Fibroblast of the conjunctiva (primary cell): ENCODE measurements at places on chromosomes 3 and 15.

DNA sequence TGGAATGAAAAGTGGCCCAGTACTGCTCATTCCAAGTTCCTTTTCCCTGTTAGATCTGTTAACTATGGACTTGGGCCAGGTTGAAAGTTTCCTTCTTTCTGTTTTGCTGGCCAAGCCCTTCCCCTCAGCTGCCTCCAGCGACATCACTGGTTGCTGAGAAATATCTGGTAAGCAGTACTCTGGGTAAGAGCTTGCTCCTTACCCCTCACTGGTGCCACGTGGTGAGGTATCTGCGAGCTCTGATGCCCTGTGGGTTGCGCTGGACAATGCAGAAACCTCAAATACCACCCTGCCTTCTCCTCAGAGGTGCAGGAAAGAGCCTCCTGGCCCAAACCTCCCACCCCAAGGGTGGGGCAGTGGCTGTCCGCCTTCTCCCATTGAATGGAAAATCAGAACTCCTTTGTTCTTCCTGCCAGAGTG is 42.9 kb upstream of the APH1B start:
- no peak for DNase-seq

DNA sequence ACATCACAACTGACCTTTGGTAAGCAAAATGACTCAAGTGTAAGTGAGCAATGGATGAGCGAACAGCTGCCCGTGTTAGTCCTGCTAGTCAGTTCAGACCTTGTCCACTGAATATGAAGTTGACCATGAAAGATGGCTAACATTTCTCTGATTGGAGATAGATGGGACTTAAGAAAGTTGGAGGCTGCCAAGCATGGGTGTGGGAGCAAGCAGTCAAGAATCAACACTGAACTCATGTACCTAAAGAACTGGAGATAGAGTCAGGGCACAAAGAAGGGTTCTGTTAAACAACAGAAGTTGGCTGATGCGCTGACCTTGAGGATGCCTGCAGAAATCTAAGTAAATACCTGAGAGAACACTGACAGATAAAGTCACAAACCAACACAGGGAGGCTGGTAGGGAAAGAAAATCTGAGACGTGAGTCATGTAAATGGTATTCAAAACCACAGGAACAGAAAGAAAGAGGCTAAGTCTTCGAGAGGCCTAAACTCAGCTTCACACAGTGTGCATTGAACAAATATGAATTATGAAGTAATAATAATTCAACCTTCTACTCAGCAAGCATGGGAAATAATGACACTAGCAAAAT is 30.7 kb upstream of the ANPEP start:
- DNase-seq: peak; percentile 69

DNA sequence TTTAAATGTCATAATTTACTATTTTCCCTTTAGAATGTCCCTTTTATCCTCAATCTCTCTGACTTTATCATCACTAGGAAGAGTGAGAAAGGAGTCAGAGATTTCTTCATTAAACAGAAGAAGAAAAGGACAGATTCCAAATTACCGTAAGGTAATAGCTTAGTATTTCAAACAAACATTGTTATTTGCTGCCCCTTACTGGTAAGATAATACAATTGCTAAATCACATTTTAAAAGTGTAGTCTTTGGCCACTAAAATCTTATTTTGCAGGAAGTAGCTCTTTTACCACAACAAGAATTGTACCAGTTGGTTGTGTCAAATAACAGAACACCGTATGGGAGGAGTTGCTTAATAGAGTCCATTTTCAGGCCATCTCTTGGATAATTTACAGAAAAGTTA is 53.7 kb downstream of the CGGBP1 start:
- DNase-seq: peak; percentile 12

DNA sequence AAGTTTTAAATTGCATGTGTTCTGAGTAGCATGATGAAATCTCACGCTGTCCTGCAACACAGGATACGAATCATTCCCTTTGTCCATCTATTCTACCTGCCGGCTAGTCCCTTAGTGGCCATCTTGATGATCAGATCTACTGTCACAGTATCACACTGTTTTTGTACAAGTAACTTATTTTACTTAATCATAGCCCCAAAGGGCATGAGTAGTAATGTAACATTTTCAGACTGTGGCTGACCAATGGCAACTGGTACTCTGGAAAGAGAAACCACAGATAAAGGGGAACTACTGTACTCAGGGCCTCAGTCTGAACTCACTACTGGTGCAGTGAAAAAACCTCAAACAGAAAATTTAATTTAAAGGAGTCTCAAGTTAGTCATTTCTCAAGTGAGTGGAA is 127.3 kb upstream of the MRPL3 start:
- DNase-seq: no peak

- DNase-seq: no peak
Measured at GRCh38 chr15:86016750-86017149, 62.9 kb upstream of the AGBL1 start.

DNA sequence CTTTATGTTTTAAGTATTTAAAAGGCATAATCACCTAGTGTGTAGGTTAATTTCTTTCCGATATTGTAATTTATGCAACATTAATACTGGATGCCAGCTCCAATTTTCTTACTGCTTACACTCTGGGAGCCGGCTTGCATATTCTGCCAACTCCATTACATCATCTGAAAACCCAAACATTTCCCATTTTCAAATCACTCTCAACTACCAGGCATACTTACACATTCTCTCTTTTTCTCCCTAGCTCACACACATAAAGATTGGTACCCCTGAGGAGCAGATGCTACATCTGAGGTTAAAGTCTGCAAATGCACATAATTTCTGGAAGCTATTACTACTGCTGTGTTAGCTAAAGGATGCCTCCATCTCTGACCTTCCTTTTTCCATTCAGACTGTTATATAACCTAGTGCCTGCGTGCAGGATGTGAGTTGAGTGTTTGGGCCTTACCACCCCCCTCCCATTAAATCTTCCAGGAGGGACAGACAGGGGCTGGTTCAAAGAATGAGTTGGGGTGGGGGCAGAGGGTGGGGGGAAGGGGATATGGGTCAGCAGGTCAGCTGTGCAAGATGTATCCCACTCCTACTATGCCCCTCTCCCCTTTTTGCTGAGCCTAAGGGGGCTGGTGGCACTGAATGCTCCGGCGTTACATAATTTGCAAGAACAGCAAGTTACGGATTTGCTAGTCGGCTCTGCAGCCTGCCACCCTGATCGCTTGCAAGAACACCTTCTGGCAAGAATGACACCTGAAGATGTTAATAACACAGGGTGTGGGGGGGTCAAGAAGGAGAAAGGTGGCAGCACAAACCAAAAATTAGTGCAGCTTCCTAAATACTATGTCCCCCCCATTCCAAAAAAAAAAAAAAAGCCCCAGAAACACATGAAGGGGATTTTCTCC is 2.5 kb downstream of the RORA start:
- no peak for DNase-seq

GRCh38 chr3:50599716-50600118 is 11.9 kb downstream of the CISH start:
- DNase-seq: no peak

DNA sequence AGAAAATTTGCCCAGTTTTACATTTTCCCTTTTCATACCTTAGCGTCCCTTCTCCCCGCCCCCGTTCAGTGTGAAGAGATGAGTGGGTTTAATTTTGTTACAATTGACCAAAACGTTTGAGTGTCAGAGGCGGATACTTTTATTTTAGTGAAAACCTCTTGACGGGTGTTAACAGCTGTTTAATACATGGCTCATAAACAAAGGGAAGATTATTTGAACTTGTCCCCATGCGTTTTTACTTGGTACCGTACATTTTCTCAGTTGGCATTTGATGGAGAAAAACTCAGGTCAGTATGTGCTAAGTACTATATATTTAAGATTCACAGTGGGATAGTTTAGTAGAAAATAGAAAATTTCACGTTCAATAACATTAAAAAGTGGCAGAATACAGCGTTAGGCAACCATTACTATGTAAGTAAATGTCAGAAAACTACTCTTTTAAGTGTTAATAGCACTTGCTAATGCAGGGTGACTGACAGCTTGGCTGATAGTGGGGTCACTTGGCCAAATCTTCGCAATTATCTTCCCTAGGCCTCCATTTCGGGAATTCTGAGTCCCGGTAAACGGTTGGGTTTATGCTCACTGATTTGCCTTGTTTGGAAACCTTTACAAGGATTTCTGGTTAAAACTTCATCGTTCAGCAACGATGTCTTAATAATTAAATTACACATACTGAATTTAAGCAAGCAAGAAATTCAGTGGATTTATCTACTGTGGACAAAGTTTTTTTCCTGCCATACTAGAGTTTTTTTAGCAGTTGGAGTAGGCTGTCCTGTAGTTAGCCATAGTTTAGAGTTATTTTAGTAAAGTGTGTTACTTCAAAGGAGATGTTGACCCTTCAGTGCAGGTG is 4.8 kb downstream of the CHD2 start:
- DNase-seq: no peak

DNA sequence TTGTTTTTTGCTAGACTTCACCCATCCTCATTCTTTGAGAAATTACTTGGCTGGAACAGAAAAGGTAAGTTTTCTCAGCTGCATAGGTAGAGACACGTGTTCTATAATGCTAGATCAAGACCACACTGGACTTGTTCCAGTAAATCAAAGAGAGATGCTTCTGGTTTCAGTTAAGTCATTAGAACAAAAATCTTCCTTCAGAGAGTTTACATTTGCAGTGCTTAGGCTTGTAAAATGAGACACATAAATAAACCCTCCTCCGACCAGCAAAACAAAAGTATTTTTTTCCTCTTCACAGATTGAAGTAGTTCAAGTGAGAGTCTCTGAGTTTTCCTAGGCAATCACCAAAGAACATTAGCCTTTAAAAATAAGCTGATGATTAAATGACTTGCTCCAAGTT is 87.3 kb upstream of the PROK2 start:
- peak; percentile 26 for DNase-seq

DNA sequence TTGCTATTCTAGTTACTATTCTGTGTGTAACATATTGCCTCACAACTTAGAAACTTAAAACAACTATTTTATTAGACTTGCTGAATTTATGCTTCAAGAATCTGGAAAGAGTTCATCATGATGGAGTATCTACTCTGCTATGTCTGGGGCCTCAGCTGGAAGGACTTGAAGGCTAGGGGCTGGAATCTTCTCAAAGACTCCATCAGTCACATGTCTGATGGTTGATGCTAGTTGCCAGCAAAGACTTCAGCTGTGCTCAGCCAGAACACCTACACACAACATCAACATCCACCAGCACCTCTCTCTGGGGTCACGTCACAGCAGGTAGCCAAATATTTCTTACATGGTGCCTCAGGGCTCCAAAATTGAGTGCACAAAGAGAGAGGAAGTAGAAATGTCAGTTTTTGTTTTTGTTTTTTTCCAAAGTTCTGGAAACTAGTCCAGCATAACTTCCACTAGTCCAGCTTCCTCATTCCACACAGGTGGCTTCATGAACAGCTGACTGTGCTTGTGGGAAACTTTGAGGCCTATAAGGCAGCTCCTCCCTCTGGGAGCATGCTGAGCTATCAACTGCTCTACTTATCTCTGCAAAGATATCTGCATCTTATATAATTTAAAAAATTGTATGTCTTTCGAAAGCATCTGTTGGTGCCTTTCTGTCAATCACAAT is 325.4 kb upstream of the AGTR1 start:
- DNase-seq: no peak

DNA sequence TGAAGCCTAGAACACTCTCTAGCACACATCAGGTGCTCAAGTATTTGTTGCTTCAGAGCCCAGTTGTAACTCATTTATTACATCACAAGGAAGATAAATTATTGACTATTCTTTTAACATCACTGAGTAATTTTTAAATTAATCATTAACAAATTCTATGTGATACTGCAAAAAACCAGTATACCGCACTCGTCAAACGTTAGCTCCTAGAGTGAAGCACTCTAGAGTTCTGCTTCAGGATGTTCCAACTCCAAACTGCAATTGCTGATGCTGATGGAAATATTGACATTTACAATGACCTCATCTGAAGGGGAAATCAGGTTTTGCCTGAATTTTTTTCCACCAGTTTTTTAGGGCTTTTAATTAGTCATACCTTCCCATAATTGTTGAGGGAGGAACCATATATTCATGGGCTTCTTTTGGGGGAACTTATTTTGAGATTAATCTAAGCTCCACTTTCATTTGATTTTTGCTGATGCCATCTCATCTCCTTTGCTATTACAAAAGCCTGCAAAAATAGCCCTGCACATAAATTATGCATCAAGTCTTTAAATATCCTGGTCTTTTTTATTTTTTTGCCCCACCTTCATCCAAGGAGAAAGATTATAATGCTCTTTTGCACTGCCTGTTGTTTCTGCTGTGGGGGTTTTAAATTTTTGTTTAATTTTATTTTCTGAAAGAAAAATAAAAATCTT is 123.0 kb upstream of the STAC start:
- DNase-seq: no peak
